GM13977 (cell line): ENCODE measurements at places on chromosomes 3 and 15.

GRCh38 chr3:125110016-125110875 is 54.4 kb upstream of the HEG1 start:
- DNase-seq, result peak; percentile 42

DNA sequence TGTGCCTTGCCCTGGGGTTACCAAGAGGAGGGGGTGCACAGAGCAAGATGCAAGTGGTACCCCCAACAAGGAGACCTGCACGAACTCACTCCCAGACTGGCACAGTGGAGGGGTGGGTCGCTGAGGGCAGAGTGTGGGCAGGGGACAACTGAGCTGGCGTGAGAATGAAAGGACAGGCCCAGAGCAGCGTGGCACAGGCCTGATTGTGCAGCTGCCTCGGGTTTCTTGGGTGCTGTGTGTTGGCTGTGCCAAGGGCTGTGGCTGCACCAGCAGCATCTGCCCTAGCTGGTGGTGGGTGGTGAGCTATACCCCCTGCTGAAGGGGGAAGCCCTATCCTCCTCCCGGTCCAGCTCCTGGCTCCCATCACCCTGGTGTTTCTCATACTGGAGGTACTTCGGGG is 92.4 kb downstream of the TMEM266 start:
- DNase-seq, result no peak

- DNase-seq, result no peak
These were observed 73.4 kb upstream of the CADM2 start for GRCh38 chr3:84885199-84885882.

- peak; percentile 40 for DNase-seq
These were observed 7.0 kb downstream of the GPR160 start for GRCh38 chr3:170044795-170045244.

DNA sequence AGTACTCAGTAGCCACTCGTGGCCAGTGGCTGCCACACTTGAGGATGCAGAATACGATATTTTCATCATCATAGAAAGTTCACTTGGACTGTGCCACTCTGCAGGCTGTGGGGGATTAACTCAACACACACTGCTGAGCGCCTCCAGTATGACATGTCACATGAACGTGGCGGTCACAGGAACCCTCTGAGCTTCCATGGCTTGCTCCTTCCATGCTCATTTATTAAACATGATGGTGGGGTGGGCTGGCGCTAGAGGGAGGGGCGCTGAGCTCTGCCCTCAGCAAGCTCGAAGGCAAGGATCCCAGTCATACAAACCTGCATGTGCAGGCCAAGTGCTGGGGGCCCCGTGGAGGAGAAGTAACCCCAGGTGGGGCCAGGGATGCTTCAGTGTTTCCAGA is 85.5 kb downstream of the WNT7A start:
- DNase-seq, result no peak
